ENCODE measurements at places on chromosomes 2 and 18. TPM values are rescaled to one million over a fixed set of nuclear protein-coding genes. Genes with fewer than 3 reads are reported as not detected.

DNA sequence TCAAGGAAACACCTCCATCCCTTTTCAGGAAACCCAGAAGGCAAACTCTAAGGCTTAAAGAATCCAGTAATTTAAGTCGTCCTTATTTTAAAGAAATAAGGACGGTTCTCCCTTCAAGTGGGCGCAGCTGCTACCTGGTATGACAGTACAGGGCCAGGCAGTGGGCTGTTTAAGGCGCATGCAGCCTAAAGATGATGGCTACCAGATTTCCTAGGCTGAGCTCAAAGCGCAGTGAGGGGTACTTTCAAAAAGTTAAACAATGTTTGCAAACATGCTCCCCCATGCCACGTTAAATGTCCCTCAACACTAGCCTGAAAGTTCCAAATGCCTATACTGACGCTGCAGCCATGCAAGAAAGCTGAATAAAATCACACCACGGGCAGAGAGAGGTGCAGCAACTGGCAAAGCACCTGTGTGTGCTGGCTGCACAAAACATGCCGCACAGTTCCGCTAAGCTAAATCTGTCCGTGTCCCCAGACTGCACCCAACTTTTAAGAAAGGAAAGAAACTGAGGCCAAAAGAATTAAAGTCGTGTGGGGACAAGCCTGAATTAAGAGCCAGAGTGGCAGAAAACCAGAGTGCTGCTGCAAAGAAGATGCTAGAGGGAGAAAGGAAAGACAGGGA, 583 bp downstream of the HIBCH start:
- DNase-seq = no peak

GRCh38 chr2:185567196-185567595, 171.4 kb upstream of the FSIP2 start:
- DNase-seq = no peak

GRCh38 chr18:48663096-48663930, 124.5 kb downstream of the CTIF start:
- DNase-seq = no peak

GRCh38 chr2:112151701-112152440, 13.7 kb downstream of the FBLN7 start:
- no peak for DNase-seq

Gene TXNDC2
- not detected for total RNA-seq

DNA sequence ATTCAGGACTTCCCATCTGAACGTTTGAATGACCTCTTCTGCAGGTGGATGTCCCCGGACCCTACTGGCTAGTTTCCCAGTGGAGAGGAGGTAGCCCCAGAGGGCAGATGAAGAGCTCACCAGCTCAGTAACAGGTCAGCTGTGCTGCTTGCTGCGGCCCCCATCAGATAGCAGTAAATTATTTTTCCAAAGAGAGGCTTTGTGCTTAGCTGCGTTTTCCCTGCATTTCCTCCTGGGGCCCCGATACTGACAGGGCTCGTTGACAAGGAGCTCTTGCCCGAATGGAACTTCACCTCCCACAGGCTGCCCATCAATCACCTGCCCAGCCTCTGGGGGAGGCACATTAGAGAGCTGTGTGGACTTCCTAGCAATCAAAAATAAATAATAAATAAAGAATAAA, 185.8 kb downstream of the DOK6 start:
- no peak for DNase-seq

DNA sequence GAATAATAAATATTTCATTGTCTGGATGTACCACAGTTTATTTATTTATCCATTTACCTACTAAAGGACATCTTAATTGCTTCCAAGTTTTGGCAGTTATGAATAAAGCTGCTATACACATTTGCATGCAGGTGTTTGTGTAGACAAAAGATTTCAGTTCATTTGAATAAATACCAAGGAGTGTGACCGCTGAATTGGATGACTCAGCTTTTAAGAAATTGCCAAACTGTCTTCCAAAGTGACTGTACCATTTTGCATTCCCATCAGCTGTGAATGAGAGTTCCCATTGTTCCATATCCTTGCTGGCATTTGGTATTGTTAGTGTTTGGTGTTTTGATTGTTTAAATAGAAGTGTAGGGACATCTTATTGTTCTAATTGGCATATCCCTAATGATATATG, 36.2 kb upstream of the FMNL2 start:
- DNase-seq = no peak

DNA sequence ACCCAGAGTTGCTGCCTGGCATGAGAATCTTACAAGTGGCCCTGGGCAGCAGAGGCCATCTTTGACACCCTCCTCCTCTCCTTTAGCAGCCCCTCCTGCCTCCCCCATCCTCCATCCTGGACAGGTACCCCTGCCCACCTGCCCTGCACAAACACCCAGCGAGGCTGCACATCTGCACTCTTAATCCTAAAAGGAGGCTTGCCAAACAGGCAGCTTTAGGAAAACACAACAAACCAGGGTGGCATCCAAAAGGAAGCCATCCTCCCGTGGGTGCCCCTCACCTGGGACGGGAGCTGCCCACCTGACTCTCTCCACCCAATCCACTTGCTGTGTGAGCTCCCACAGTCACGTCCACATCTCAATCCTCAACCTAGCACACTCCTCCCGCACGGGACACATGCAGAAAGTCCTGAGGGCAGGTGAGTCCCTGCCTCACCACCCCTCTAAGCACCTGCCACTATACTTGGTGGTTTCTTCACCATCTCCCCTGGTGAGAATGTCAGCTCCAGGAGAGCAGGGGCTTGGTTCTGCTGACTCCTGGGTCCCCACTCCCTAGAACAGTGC, 5.8 kb downstream of the BIN1 start:
- DNase-seq = no peak

DNA sequence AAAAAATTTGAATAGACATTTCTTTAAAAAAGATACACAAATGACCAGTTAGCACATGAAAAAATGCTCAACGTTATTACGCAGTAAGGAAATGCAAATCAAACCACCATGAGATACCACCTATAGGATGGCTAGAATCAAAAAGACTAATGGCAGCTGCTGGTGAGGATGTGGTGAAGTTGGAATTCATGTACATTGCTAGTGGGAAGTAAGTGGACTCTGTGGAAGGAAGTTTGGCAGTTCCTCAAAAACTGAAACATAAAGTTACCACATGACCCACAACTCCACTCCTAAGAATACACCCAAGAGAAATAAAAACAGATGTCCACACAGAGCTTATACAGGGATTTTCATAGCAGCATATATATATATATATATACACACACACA, 51.2 kb downstream of the MBP start:
- DNase-seq = no peak

Gene OBSL1
- 161 TPM for total RNA-seq

GRCh38 chr18:61286867-61287266, 46.4 kb upstream of the CDH20 start:
- no peak for DNase-seq

Gene SCN1A
- total RNA-seq = 0.41 TPM

GRCh38 chr18:5508821-5509220, 35.0 kb downstream of the EPB41L3 start:
- DNase-seq = no peak

DNA sequence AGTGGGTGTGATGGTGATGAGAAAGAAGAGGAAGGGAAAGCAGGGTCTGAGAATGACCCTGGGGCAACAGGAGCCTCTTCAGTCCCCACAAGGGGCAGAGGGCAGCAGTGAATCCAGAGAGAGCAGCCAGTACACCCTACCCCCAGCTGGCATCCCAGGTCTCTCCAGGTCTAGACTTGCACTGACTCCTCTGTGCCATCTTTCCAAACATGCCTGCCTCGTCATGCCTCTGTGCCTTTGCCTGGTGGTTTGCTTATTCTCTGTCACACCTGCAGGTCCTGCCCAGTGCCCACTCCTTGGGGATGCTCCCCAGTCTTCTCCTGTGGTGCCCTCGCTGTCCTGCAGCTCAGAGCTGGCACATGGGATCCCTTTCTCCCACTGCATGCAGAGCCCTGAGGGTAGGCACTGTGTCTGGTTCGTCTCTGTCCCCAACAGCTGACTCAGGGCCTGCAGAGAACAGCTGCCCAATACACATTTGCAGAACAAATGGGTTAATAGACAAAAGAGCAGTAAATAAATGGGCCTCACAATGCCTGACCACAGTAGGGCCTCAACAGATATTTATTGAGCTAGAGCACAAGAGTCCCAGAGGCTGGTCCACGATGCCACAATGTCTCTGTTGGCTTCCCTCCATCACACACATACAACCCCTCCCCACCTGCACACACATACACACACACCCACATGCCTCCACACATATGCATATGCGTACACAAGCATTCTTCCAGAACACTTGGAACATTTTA, 89.8 kb downstream of the HS1BP3 start:
- DNase-seq = no peak

DNA sequence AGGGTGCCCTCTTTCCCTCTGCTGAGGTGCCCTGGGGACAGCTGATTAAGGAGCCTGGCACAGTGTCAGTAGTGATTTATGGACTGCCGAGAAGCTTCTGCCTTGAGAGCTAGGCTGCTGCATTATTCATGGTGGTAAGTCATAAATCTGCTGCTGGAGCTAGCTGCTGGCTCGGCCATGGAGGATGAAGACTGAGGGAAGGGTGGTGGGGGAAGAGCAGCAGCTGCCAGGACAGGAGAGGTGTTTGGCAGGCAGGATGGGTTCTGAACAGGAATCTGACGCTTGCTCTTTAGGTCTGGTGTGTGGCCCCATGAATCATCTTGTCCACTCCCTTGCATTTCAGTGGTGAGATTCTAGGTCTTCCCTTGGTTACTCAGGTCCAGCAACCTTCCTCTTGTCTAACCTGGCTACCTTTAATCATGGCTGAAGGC, 296.3 kb downstream of the DYSF start:
- DNase-seq = no peak

GRCh38 chr2:65957886-65958285, 477.0 kb upstream of the MEIS1 start:
- no peak for DNase-seq

GRCh38 chr2:233140978-233141377, 80.8 kb downstream of the INPP5D start:
- DNase-seq = no peak

Gene SH3BP4
- total RNA-seq = 12.6 TPM

DNA sequence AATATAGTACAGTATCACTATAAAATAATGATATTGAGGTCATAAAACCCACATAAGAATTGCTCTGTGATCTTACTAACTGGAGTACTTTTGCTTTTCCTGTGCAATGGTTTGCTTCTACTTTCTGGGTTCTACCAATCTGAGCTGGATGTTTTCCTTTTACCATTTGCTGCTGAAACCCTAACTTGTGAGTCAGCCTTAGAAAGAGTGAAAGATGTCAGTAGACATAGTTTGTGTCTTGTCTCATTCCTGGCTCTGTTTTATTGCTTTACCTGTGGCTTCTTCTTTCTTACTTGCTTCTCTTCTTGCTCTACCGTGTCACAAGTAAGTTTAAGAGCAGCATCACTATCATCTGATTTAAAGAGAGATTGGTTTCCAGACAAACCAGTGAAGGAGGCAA, 61.0 kb downstream of the MBD2 start:
- DNase-seq = no peak

GRCh38 chr18:13392899-13393298, 174.3 kb downstream of the LDLRAD4 start:
- DNase-seq = no peak

- DNase-seq = no peak
These were observed 5.2 kb upstream of the FHL2 start for GRCh38 chr2:105403783-105404698.

- no peak for DNase-seq
These were observed 201.0 kb downstream of the GLI2 start for GRCh38 chr2:120936476-120937334.

GRCh38 chr2:31238126-31238905, 4.4 kb downstream of the EHD3 start:
- DNase-seq = no peak

Gene LYG2
- not detected for total RNA-seq

DNA sequence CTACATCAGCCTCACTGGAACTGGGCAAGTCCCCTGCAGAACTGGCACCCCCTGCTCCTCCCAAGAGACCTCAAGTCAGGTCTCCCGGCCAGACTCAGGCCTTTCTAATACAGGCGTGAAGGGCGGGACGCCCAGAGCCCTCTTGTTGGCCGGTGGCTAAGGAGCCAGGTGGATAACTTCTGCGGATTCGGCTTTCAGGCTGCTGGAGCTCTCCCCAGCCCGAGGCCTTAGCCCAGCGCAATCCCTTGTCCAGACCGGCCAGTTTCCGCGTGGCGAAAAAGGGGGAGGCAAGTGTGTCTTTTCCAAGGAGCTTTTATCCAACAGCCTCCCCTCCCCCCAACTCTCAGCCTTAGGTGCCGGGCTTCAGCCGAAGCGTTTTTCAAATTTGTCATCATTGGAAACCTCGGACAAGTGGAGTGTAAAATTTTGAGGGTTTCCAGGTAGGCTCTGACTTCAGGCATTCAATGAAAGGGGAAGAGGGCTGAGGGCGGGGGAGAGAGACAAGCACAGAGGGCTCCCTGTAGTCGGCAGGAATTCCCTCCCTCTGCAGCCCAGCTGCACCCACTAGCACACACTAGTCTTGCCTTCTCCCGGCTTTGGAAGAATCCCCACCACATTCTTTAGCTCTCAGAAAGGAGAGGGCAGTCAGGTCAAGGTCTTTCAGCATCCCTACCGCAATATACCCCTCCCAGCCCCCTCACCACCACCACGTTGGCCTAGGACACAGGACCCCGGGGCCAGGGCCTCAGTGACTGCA, 9.5 kb upstream of the SATB2 start:
- no peak for DNase-seq

- DNase-seq = no peak
These were observed 239.0 kb downstream of the OSR1 start for GRCh38 chr2:19119326-19120001.
